ENCODE measurements at places on chromosomes 5 and 9.

DNA sequence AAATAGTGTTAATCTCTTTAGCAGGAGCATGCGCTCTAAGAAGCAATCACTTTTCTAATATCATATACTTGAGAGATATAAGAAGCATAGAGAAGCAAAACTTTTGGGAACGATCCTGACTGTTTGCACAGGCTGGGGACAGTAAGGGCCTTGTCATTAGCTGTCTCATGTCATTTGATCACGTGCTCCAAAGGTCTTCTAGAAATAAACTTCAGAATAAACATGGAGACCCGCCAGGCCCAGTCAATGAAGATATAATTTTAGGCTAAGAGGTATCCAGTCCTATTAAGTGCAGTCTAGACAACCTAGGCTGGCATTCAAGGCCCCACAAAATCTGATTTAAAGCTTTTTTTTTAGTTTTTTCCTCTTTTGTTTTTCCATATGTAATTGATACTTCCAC lies 111.0 kb upstream of the APC start:
- DNase-seq: no peak

GRCh38 chr5:14379739-14380497 lies 201.7 kb upstream of the OTULINL start:
- no peak for DNase-seq

DNA sequence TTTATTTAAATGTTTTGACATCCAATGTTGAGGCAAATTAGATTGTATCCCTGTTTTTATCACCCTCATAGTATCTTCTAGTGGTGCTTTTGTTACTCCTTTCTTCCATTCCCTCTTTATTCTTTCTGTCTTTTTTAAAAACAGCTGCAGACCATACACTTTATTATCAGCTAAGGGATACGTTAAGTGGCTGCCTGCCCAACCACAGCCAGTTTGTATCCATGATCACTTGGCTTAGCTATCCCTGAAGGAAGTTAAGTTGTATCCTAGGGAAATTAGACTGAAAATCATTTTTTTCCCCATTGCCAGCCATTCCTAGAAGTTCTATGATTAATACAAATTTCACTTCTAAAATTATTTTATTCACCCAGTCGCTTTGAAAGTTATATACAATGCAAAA lies 1032.7 kb downstream of the NR2F1-AS1 start:
- DNase-seq: no peak

DNA sequence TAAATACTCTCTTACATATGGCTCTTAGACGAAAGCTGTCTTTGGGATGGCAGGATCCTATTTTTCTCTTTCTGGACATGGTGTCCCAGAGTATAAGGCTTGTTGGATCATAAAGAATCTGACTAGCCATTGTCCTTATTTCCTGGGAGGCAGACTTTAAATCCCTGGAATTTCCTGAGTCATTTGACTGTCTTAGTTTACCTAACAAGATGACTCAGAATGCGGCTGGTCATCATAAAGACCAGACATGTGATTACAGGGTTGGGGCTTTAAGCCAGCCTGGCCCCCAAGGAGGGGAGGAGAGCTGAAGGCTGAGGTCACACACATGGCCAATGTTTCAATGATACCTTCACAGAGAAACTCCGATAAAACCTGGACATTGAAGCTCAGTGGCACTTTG lies 37.2 kb downstream of the FAM240B start:
- DNase-seq: peak; percentile 73

DNA sequence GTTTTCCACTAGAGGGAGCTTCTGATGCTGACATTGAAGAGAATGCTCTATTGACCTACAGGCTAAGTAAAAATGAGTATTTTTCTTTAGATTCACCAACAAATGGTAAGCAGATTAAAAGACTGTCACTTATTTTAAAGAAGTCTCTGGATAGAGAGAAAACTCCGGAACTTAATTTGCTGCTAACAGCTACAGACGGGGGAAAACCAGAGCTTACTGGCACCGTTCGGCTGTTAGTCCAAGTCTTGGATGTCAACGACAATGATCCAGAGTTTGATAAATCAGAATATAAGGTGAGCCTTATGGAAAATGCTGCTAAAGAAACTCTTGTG lies 764 bp downstream of the PCDHA11 start:
- no peak for DNase-seq

DNA sequence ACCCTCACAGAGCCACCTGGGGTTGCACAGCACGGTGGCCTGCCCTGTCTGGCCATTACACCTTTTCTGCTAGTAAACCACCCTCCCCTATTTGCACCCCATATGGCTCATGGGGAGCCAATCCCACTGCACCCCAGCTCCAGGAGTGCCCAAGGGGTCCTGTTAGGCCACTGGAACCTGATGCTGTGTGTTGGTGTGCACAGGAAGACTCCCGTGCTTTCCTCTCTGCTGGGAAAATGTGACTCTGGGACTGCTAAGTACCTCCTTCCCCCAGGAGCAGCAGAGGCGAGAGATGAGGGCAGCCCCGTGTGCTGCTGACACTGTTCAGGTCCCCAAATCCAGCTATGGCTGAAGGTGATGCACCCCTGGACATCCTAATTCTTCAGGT lies 126.3 kb downstream of the ADAMTS2 start:
- DNase-seq: no peak

DNA sequence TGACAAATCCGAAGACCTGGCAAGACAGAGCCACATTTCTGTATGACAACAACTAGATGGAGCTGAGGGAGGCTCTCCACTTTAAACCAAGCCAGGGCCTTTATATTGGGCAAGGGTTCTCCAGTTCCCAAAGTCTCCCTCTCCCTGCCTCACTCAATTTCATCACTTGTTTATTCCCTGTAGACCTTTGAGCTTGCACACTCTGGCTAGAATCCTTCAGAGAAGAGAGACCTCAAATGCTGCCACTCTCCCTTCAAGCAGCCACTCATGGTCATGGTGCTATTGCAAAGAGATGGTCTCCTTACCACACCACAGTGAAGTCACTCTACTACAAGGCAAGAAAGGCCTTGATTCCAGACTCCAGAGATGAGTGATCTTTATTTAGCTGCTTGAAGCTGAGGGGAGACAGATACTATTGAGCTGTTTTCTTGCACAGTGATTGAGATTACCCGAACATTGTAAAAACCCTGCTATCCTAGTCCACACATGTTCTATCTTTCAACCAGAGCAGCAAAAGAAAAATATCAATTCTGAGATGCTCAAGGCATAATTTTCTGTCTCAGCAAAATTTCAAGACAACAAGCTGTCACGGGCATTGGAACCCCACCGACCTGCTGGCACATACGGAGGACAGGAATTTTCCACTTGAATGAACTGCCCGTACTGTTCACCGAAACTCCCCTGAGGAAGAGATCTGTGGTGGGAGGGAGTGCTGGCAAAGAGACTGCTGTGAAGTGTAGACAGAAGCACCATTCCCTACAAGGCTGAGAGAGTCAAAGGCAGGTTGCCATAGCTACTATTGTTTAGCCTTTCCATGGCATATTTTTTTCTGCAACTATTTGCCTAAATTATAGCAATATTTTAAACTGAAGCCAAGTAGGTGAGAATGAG lies 81.1 kb downstream of the CDO1 start:
- DNase-seq: no peak

DNA sequence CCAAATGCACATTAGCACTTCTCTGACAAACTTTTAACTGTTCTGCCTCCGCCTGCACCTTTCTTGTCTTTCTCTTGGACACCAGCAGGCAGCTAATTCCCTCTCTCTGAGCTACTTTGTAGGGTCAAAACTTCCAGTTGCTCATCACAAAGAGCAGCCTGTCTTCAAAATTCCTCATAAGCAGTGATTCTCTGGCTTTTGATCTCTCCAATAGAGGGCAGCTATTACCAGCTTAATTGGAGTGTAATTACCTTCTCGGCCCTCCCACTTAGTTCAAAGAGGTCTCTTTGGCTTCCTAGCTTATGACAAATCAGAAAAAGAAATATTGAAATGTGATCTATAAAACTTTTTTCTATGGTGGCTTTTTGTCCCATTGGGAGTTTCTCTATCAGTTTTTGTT lies 43.6 kb upstream of the RAD23B start:
- no peak for DNase-seq

GRCh38 chr5:80191991-80192398 lies 63.9 kb downstream of the SERINC5 start:
- no peak for DNase-seq

DNA sequence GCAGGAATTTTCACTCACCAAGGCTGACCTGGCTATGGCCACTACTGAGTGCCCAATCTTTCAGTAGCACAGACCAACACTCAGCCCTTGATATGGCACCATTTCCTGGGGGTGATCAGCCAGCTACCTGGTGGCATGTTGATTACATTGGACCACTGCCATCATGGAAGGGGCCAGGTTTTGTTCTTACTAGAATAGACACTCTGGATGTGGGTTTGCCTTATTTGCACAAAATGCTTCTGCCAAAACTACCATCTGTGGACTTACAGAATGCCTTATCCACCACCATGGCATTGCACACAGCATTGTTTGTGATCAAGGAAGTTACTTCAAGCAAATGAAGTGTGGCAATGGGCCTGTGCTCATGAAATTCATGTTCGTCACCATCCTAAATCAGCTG lies 69.7 kb upstream of the SH3GL2 start:
- no peak for DNase-seq

DNA sequence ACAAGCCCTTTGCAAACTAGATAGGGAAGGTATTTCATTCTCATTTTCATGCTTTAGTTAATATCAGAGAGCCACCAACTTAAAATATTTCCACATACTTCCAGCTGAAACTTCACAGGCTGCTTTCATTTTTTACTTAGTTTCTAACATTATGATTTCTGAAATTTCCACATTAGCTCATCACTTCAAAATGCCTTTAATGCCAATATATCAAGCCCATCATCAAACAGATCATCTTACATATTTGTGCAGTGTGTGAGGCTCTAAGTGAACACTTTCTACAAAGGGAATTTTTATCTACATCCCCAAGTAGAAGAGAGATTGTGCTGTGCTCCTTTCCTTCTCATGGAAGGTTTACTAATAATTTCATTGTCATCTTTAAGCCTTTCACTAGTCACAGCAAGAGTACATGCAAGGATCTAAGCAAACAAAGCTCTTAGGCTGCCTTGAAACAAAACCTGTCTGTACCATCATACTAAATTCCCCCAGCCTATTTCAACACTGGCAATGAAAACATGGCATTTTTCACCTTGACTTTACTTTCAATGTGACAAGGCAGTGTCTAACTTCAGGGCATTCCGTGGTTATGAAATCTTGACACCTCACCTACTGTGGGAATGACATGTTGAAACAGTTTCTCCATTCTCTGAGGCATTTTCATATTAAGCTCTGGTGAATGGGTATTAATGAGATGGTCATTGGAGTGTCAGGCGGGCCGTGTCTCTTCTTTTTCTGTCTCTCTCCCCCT lies 45.4 kb downstream of the PPP2R2B start:
- DNase-seq: no peak

DNA sequence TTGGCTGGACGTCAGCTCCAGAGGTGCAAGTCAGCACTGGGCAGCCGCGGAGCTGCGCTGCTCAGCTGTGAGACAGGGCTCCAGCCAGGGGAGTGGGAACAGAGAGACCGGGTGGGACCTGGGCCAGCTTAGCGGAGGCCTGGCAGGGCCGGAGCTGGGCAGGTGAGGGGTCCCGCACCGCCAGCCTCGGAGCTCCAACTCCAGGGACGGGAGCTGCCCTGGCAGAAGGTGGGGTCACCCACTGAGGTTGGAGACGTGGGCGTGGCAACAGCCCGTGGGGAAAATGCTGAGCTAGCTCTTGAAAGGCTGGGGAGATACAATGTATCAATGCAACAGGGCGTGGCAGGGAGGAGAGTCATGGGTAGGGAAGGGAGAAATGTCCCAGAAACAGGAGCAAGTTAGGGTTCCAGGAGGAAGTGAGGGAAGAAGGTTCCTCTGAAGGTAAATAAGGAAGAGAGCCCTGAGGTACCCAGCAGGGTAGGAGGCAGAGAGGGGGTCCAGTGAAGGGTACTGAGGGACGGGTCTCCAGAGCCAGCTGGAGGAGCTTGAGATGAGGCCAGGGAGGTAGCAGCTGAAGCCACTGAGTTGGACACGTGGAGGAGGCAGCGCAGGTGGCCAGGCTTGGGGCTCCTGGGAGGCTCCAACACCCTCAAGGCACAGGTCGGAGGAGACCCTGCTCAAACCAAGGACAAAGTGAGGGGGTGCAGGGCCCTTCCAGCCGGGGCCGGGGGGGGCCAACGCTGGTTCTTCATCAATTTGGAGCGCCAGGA lies 736 bp upstream of the NKD2 start:
- peak; percentile 36 for DNase-seq

DNA sequence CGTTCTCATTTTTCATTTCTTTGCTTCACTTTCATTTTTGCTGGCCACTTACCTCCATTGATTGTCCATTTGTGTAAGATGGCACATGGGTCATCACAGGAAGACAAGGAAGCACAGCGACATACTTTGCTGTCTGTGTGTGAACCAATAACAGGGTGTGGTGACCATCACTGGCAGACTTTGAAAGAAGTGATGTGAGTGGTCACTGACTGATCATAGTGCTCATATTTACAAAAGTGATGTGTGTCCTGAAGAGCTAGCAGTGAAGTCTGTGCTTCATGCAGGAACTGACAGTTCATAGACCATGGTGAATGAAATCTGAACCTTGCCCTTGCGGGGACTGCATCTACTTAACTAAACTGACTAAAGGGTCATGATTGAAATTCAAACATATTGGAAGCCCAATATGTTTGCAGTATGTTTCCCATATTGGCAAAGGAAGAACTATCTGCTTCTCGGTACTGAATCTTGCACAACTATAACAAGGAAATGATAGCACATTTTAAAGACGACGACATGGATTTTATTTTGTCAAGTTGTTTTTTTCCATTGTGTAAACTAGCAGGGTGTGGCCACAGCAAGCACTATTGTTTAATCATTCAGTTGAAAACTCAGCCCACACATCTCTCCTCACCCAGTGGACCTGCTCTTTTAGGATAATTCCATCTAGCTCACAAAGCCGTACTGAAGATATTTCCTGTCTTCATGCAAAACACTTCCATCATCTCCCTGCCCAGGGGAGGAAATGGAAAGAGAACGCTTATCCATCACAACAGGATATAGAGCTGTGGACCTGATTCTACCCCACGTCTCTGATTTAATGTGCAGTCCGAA lies 232.0 kb upstream of the ANKRD55 start:
- no peak for DNase-seq

DNA sequence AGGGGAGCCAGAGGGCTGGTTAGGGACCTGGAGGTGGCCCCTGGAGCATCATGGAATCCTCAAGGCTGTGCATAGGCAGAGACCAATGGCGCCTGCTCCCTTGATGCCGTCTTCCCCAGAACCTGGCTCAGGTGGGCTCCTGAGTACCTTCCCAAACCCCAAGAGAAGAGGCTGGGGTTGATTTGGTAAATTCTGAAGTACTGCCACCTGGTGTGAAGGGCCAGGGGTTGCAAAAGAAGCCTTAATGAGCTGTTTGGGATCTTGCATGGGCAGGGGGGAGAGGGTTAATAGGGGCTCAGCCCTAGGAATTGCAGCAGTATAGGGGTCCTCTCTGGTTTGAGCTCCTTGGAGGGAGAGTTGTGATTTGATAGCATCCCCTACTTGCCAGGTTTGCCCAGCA lies 52.1 kb downstream of the CYSTM1 start:
- DNase-seq: no peak

GRCh38 chr9:98780059-98780749 lies 16.2 kb downstream of the ANKS6 start:
- DNase-seq: no peak

Data from Caco-2 (cell line).